ENCODE measurements at places on chromosomes 11 and 22.
A peak's percentile ranks its signal among the peaks of the same experiment; 100 is the strongest.

- no peak for DNase-seq
Observed at GRCh38 chr22:22702237-22703202, 58.1 kb downstream of the GGTLC2 start.

- DNase-seq, result no peak
Observed at GRCh38 chr11:2211113-2211971, 39.7 kb upstream of the TH start.

- no peak for DNase-seq
Observed at GRCh38 chr11:116062490-116063171, 558.4 kb upstream of the CADM1 start.

DNA sequence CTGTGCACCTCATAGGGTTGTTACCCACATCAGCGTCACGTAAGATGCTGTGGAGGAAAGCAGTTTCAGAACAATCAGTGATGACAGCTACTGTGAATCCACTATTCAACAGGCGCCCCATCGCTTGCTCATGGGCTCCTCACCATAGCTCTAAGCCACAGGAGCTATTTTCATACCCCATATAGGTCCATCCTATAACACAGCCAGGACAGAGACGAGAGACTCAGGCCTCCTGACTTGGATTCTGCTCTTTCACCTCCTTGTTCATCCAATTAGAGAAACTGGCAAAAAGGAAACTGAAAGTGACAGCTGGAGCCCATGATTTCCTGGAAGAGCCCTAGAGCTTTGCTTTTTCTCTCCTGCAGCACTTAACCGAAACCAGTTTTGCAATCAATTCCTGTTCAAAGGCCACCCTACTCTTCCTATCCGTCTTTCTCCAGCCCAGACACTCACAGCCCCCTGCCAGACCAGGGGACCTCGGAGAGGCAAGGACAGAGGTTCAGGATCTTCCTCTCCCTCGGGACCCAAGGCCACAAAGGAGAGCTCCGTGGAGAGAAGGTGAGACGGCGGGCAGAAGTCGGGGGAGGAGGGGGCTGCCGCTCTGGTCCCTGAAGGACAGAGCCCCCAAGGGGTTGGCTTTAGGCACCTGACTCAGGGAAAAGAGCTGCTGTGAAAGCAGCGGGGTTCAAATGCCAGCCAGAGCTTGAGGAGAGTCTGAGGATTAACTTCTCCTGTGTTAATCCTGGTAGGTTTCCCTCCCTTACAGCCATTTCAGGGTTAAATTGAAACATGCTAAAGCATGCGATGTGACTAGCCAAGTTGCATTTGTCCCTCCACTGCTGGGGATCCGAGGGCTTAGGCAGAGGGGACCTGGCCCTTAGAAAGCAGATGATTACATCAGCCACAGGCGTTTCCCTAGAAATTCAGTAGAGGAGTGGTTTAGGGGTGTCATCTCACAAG lies at the start of gene APOL6:
Gene APOL6 (plus strand): TSS at position 381 of the 960 bp plus-strand sequence. CDS start 7,980 bp downstream, outside the sequence.
- peak; percentile 57 for DNase-seq

GRCh38 chr11:118437208-118438125 lies 1.2 kb downstream of the KMT2A start:
- DNase-seq, result peak; percentile 57

DNA sequence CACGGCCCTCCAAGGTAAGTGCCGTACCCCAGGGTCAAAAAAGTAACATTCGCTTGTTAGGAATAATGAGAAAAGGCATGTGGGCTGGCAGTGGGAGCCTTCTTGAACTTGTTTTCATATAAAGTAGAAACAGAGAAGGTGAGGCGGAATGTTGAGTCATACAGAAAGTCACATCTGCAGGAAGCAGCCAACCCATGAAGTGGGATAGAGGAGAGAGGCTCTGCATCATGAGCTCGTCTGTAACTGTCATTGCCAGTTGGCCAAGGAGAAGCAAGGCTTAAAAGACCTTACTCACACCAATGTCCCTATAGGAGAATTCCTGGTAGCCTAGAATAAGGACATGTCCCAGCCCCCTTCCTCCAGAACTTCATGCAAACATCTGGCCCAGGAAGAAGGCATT lies 253.3 kb downstream of the BUD13 start:
- no peak for DNase-seq

DNA sequence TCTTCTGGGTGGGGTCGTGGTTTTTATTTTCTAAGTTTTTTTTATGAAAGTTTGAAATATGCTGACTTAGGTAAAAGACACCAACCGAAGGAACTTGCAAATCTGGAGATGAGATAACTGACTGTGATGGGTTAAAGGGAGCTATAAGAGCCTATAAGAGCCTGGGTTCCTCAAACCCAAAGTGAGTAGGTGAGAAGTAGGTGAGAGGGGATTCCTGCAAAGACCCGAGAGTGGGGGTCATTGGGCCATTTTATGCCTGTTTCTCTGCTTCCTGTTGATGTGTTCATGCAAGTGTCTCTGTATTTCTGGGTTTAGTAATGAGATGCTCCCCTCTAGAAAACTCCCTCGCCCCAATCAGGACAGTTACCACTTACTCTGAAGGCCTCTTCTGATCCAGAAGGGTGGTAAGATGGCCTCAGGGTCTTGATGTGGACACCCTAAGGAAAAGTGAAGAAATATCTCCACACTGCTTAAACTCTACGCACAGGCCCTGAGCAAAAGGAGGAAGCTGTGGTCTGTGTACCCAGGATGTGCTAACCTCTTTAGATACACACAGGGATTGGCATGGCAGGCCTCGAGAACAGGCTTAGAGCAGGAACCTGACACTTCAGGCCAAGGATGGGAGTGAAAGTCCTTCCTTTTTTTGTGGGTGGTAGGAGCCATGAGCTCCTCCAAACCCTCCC lies 1.8 kb downstream of the FLI1 start:
- peak; percentile 77 for DNase-seq

- DNase-seq, result no peak
Observed at GRCh38 chr22:28016781-28017557, 97.9 kb upstream of the PITPNB start.

DNA sequence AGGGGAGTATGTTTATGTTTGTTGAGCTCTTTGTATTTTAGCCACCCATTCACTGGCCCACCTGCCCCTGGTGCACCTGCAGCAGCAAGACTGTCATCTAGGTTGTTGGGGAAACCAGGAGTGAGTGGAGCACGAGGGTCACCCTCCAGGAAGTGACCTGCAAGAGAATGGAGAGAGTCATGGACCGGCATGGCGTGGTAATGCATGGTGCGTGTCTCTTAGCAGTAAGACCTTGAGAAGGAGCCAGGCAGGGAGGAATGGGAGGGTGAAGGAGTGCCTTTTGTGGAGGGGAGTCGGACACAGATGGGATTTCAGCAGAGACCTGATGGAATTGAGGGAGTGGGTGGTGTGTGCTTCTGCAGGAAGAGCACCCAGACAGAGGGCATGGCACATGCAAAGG lies 37.9 kb downstream of the KCNQ1 start:
- DNase-seq, result no peak

- peak; percentile 54 for DNase-seq
Observed at GRCh38 chr11:95570845-95571244, 218.7 kb downstream of the FAM76B start.

DNA sequence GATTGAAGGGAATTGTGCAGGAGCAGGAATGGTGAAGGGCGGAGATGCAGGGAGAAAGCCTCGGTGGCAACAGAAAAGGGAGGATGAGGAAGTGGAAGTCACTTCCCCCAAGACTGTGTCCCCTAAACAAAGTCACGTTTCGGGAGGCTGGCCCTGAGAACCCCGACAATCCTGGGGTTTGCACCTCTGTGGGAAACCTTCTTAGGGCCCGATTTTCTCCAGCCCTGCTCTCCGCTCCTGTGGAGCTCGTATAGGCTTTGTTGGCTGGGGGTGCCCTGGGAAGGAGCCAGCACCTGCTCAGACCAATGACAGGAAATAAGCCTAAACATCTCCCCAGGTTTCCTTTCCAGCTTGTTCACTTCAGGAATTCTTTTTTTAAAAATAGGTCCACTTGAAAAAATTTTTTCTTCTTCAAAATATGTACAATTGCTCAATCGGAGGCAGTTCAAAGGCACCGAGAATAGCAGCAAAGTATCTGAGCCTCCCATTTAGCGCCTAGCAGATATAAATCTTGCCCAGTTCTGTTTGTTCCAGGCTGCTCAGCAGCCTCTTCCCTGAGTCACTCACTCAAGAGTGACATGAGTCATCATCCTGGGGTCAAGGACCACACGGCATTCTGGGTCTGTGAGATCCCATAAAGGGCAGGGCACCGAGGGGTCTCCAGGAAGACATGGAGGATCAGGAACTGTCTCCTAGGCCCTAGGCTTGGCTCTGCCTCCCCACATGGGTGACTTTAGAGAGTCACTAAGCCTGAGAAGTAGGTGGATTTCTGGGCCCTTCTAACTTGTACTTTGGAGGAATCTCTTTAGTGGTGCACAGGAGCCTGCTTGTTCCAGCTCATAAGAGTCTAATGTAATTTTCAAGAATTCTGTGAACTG lies 34.0 kb downstream of the IRAG1 start:
- no peak for DNase-seq

- DNase-seq, result no peak
Observed at GRCh38 chr11:108672786-108673185, 7.9 kb downstream of the DDX10 start.

DNA sequence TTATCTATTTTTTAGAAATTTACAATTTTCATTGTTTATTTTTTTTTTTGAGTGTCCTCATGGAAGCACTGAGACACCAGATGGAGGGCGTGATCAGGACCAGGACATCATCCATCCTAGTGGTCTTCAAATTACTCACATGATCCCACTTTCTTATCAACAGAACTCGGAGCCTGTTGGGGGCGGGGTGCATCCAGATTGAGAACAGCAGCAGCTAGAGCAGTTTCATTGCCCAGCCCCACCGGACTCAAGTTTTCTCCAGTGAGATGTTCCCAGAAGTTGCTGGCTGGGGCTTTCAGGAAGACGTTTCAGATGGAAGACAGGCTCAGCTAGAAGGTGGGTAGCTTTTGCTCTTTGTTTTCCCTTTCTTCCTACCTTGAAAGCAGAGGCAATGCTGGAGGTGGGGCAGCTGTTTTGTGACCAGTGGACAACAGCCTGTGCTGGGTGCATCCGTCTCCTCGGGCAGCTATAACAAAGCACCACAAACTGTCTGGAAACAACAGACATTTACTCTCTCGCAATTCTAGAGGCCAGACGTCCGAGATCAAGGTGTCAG lies 562.1 kb downstream of the TBC1D22A start:
- DNase-seq, result no peak
